ENCODE measurements at places on chromosomes 3 and 15.

DNA sequence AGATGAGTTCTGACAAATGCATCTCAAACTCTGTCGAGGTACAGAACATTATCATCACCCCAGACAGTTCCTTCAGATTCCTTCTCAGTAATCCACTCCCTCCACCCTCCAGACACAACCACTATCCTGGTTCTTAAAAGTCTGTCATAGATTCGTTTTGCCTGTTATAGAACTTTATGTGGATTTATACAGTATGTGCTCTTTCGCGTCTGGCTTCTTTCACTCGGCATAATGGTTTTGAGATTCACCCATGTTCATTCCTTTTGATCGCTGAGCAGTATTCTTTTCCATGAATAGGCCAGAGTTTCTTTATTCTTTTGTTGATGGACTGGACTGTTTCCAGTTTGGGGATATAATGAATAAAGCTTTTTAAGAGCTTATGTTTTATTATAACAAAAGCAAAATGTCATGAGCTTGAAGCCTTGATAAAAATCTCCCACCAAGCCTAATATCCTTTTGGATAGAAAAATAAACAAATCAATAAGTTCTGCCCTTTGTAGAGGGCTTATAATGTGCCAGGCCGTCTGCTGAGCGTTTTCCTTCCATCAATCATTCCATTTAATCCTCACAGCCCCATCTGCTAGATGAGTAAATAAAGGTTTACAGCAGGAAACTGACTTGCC is 21.3 kb upstream of the RFTN1 start:
- DNase-seq: no peak

DNA sequence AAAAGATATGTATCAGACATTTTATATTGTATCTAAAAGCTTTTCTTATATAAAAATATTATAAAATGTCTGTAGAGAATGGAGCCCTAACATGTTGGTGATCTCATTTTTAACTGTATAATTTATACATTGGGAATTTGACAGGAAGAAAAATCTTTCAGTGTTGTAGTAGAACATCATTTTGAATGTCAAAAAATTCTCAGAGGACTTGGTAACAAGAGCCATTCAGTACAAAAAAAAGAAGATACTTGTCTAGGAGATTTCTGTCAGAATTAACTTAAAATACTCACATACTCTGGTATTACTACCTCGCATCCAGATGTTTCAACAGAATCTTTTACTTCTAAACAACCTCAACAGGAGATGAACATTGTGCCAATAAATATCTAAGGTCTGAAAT is 1277.9 kb downstream of the ROBO2 start:
- DNase-seq: no peak

DNA sequence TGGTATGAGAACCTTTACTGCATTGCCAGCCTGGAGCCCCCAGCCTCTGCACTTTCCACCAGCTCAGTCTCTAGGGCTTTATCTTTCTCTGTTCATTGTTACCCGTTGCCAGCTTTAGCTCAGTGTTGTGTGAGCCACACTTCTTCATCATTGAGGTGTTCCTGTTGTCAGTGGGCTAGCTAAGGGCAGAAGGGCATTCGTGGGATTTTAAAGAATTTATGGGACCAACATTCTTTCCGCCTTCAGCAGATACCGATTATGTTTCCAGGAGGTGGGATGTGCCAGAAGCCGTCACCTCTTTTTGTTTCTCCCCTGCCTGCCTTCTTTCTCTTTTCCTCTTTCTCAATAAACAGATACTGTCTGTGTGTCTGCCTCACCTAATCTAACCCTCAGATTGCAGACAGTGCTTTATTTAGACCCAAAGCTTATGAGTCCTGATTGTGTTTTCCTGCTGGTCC is 64.5 kb downstream of the PGPEP1L start:
- no peak for DNase-seq

DNA sequence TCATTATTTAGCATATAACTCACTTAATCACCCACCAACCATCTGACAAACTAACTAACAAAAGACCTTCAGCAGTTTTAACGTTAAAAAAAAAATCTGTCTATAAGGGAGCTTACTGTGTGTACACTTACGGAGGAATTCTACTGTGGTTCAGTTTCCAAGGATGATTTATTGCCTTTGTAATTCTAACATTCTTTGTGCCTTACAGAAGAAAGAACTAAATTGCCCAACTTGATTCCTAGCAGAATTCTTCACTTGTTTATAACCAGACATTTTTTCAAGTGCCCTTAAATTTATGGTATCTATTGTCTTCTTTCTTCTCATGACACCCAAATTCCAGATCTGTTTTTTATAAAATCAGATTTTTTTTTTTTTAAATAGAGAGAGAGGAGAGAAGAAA is 119.7 kb upstream of the IGSF10 start:
- DNase-seq: no peak

DNA sequence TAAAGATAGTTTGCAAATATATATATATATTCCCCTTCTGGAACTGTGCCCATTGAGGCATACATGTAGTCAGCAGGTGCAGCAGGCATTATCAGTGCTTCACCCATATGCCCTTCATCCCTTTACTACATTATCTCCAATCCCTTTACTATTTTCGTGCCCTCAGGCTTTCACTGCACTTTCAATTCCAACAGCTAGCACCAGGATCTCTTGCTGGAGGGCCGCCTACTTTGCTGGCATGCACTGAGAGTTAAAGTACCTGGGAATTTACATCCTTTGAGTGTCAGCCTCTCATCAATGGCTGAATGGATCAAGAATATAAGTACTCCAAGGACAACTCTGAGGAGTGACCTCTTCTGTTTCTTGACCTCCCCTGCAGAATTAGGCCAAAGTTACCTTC is 222.1 kb upstream of the CFAP20DC start:
- no peak for DNase-seq

- DNase-seq: no peak
These were observed 334.7 kb downstream of the NLGN1 start for GRCh38 chr3:173732237-173732636.

GRCh38 chr3:1908651-1909445 is 189.8 kb upstream of the CNTN4 start:
- DNase-seq: no peak

DNA sequence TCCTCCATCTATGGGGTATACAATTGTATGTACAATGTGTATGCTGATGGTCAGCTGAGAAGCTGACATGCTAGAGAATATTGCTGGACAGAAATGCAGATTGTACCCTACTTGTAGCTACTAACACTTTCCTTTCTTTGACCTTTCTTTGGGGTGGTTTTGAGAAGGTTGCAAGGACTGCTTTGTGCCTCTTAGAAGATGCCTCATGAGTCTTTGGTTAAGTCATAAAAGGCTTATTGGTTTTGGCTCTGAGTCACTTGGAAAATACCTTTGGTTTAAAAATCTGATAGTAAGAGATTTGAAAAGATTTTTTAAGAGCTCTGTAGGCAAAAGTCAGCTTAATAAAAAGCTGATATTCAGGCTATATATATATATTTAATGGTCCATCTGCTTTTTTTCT is 71.5 kb downstream of the ZMAT3 start:
- no peak for DNase-seq

DNA sequence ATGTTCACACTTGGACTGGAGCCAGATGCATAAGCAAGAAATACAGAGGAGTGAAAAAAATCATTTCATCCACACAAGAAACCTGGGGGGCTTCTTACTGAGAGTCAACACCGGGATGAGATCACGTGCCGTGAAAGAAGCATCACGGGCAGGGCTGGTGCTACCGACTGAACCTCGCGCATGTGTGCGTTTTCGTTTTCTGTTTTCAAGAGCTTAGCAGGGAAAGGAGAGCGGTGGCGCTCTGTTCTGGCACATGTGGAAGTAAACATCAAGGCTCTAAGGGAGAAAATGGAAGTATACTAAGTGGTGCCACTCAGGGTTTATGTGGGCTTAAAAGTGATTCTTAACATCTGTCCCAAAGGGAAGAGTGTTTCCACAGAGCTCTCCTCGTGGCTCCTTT is 55.9 kb downstream of the VGLL4 start:
- no peak for DNase-seq

GRCh38 chr15:58522865-58523264 is 91.1 kb downstream of the LIPC start:
- DNase-seq: no peak

GRCh38 chr3:142000325-142000870 is 124.0 kb downstream of the ATP1B3 start:
- DNase-seq: no peak
